ENCODE measurements at places on chromosomes 3 and 15. TPM values are rescaled to one million over a fixed set of nuclear protein-coding genes. Genes with fewer than 3 reads are reported as not detected.

Gene PARP15
- 0.56 TPM for total RNA-seq

Gene MKRN2OS
- total RNA-seq = 6.3 TPM

Gene TMCO5A
- not detected for total RNA-seq

Gene NANOGP8
- total RNA-seq = 0.44 TPM

Gene BCHE
- total RNA-seq = 0.28 TPM

Gene ARIH1
- 98.7 TPM for total RNA-seq
